ENCODE measurements at places on chromosomes 7 and 10.

GRCh38 chr7:125670926-125671572 is 741.4 kb upstream of the POT1 start:
- DNase-seq: no peak

- no peak for DNase-seq
Observed at GRCh38 chr7:26329520-26330255, 38.0 kb downstream of the SNX10 start.

DNA sequence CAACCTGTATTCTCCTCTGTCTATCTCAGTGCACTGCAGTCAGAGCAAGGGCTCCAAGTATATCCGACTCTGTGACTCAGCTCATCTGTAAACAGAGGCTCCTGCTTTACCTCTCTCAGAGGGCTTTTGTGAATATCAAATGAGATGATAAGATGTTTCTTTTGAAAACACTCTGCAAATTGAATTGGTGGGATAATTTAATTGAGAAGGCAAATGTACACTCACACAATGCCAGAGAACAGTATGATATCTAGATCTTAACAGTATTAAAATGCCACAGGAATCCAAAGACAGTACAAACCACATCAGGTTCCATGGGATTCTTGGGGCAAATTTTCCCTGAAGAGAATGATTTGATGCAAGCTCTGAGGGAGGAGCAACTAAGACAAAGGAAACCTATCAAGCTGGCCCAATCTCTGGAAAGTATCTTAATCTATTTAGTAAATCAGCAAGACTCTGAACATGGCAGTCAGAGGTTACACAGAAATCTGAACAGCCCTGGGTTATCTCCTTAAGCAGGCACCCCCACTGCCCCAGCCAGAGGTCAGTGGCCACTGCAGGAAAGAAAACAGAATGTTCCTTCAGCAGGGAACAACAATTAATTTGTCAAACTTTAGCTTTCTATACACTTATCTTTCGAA is 45.9 kb downstream of the DOCK4 start:
- no peak for DNase-seq

GRCh38 chr7:12385364-12385786 is 18.3 kb downstream of the VWDE start:
- no peak for DNase-seq

DNA sequence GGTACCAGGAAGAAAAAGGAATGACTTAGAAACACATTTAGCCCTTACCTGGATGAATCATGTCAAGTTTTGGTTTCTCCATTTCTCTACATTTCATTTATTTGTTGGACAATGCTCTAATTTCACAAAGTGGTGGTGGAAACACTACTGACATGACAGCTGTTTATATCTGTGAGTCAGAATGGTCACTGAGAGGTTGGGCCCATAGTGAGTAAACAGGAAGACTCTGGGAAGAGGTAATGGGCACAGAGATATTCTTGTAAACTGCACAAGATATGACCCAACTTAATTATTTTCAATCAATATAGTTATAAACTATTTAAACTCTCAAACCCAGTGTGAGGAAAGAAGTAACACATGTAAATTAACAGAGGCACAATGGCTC is 176.3 kb upstream of the MEOX2 start:
- no peak for DNase-seq

DNA sequence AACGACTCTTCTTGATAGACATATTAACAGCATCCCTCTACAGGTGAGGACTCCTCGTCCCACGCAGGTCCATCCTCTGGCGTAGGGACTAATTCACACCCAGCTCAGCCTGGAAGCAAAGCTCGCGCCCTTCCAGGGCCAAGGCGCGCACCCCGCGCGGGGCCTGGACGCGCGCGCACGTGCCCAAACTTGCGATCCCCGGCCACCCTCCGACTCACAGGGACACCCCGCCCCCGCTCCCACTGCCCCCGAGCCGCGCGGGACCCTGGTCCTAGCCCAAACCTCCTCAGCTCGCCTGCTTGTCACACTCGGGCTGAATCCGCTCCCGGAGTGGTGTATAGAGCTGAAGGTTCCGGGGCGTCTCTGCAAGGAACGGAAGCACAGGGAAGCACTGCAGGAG is 76.9 kb downstream of the ZNF248 start:
- DNase-seq: no peak

DNA sequence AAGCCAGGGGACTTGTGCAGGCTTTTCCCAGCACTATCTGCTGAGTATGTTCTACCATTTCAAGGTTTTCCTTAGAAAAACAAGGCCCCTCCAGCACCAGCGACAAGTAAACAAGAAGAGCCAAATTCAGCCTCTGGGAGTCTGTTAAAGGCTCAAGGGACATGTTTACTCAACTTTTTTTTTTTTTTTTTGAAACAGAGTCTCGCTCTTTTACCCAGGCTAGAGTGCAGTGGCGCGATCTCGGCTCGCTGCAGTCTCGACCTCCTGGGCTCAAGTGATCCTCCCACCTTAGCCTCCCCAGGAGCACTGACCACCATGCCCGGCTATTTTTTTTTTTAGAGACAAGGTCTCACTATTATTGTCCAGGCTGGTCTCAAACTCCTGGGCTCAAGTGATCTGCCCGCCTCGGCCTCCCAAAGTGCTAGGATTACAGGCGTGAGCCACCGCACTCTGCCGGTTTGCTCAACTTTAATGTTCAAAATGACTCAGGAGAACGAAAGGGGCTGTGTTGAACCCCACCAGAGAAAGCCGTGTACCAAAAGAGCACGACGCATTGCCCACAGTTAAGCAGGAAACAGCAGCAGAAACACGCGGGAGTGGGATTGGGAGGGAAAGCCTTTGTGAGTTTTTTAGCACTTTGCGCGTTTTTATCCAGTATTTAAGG is 772 bp downstream of the PRDX3 start:
- DNase-seq: no peak

GRCh38 chr7:145489609-145490008 is 627.0 kb upstream of the CNTNAP2 start:
- no peak for DNase-seq
